NCI-H2081 treated with DMSO at 0.1 percent for 48 hours (cell line): ENCODE measurements at places on chromosomes 4 and X.
A peak's percentile ranks its signal among the peaks of the same experiment; 100 is the strongest.

GRCh38 chr4:105283501-105283900 is 136.8 kb downstream of the TET2 start:
- no peak for DNase-seq

- DNase-seq = no peak
Measured at GRCh38 chr4:82706349-82707000, 92.1 kb downstream of the SCD5 start.

DNA sequence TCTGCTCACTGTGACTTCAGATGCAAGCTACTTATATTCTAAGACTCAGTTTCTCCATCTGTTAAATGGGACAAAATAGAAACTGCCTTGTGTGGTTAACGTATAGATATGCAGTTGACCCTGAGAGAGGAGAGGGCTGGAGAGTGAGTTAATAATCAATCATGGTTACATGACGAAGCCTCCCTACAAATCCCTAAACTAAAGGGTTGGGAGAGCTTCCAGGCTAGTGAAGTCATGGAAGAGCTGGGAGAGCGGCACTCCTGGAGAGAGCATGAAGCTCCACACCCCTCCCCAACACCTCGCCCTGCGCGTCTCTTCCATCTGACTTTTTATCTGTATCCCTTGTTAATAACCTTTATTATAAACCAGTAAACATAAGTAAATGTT is 138.5 kb upstream of the FAM9B start:
- DNase-seq = no peak

DNA sequence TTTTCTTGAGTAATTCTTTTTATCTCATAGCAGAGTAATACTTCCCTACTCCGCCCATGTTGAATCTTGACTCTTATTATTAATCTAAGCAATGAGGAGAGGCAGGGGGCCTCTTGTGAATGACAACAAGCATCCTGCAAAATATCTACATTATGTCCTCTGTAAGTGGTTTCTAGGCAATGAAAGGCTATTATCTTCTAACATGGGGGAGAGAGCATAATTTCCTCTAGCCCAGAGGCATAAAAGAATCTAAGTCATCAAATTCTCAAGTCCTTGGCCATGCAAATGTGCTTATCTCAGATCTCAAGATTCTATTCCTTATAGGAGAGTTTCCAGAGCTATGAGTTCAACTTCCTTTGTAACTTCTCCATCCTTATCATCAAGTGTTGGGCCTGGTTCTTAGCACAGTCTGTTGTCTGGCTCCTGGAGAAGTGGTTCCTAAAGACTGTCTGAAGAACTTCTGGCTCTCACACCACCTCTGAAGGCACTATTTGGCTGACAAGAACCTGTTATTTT is 423.1 kb upstream of the INTU start:
- no peak for DNase-seq

GRCh38 chr4:121462660-121463261 is 81.9 kb upstream of the QRFPR start:
- no peak for DNase-seq

GRCh38 chr4:169154121-169154520 is 116.6 kb downstream of the SH3RF1 start:
- no peak for DNase-seq

GRCh38 chr4:13881892-13882291 is 254.4 kb upstream of the BOD1L1 start:
- DNase-seq = no peak

GRCh38 chrX:12946838-12947544 is 27.9 kb upstream of the TMSB4X start:
- peak; percentile 22 for DNase-seq

DNA sequence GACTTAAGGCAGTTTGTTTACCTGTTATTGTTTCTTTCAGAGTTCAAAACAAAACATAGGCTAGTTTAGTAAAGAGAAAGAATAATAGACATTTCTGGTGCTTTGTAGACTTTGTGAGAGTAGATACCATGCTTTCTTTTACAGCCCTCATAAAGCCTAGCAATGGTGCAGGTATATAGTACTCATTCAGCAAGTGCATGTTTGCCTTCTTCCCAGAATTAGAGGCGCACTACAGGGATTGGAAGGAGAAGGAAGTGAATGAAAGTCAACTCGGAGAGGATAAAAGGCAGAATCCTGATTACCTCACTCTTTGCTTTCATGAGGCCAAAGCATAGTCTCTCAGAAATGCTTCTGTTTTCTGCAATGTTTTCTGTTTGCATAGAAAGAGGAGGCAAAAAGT is 43.1 kb upstream of the FHDC1 start:
- no peak for DNase-seq

- no peak for DNase-seq
Measured at GRCh38 chrX:103488794-103489193, 30.5 kb downstream of the RAB40A start.

DNA sequence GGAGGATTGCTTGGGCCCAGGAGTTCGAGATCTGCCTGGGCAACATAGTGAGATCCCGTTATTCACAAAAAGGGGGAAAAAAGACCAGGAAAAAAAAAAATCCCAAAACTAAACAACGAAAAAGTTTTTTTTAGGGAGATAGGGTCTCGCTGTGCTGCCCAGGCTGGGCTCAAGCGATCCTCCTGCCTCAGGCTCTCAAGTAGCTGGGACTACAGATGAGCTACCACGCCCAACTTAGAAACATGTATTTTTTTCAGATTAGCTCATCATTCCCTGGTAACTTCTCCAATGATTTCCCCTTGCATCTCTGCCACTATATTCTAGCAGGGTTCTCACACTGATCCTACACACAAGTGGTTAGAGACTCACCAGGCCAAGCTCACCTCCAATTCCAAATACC is 24.4 kb upstream of the IRAK1 start:
- no peak for DNase-seq

- no peak for DNase-seq
Measured at GRCh38 chr4:186726426-186727168, 2.9 kb upstream of the FAT1 start.

GRCh38 chr4:2787230-2788100 is 5.4 kb upstream of the SH3BP2 start:
- DNase-seq = no peak

DNA sequence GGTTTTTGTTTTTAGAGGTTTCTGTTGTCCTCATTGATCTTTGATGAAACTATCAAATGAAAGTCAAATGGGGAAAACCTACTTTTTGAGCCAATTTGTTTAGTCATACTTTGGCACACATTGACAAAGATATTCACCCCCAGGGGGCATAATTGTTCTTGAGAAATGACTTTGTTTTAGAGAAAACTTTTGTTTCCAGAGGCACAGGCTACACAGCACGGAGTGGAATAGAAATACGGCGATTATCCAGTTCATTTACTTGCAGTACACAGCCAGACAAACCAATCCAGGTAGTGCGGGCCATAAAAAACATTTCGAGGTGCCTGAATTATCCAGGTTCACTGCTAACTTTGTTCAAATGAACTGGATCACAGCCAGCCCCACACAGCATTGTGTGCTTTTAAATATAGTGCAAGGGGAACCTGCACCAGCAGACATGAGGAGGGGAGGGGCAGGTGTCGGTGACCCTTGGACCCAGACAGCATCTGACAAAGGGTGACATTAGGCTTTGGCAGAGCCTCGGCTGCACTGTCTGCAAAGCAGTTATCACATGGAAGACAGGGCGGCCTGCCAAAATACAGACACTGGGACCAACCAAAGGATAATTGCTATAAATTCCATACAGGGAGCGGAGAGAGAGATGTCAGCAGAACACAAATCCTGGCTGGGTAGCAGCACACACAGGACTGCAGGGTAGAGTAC is 179.6 kb upstream of the NOCT start:
- DNase-seq = peak; percentile 89

- DNase-seq = no peak
Measured at GRCh38 chr4:165692082-165692481, 181.0 kb upstream of the TLL1 start.

- DNase-seq = no peak
Measured at GRCh38 chr4:139337612-139338011, 35.3 kb upstream of the NDUFC1 start.

GRCh38 chr4:188658958-188659522 is 519.8 kb downstream of the TRIML1 start:
- no peak for DNase-seq

DNA sequence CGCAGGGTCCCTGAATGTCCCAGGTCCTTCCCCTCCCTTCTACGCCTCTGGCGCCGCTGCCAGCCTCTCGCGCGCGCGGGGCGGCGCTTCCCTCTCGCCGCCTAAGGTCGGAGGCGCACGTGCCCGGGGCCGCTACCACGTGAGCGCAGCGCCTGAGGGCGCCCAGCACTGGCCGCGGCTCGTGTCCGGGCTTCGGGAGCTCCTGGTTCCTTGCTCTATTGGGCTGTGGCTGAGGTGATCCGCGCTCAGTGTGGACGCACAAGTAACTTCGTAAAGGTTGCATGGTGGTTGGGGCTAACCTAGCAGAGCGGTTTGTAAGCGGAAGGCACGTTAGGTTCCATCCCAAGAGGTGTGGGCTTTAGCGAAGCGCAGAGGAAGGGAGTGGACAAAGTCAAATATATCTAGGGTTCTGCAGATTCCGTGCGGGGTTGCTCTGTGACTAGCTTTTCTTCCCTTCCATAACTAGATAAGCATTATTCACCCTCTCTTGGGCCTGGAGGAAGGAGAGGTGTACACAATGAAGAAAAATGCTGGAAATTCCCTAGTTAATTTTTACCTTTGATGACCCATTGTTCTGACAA is 1.8 kb downstream of the TLL1 start:
- DNase-seq = peak; percentile 42

DNA sequence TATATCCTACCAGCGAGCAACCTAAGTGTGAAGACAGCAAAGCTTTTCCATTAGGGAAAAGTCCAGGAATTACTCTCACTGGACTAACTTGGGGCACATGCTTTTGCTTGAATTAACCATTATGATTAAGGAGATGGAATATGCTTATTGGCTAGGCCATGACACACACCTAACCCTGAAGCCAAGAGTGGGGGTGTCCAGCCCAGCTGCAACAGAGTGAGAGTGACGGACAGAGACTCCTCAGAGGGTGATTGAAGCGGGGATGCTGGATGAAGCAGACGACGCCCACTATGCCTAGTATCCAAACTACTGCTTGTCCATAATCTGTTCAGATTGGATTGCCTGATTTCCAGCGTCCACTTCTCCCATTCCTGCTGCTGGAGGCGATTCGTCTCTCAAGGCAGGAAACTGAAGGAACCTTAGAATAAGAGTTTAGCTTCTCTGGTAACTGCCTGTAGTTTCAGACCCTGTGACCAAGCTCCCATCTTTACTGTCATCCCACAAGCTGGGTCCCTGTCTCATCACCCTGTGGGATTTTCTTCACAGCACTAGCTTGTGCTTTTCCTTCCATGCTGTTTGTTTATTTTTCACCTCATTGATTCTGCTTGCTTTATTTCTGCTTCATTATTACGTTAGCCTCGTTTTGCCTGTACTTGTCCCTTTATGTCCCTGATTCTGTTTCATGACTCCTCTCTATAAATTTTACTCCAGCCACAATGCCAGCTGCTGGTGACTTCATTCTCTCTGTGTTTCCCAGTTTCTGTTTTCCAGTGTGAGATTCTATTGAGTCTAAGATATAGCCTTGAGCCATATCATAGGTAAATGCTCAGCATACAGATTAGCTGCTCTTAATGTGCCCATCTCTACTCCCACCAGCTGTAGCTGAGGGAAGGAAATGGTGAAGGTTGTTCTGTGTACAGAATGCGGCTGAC is 19.0 kb downstream of the FAM47E start:
- no peak for DNase-seq

DNA sequence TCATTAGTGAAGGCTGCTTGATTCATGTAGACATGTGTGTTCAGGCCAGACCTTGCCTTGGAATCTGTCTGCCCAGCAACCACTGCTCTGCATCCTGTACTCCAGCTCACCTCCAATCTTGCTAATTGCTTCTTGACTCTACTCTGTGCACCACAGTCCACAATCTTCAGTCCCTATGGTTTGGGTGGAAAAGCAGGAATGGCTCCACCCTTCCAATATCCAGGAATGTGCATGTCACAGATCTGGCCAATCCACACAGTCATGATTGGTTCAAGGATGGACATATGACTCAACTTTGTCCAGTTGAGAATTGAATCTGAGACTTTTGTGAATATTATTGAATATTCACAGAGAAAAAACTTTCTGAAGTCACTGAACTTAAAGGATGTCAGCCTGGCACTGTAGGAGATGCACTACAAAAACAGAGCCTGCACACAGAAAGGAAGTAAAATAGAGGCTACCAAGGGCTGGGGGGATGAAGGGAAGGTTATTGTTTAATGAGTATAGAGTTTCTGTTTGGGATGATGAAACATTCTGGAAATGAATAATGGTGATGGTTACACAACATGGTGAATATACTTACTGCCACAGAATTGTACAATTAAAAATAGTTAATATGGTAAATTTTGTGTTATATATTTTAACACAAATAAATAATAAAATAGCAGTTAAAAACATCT is 161.3 kb upstream of the USP38 start:
- no peak for DNase-seq

DNA sequence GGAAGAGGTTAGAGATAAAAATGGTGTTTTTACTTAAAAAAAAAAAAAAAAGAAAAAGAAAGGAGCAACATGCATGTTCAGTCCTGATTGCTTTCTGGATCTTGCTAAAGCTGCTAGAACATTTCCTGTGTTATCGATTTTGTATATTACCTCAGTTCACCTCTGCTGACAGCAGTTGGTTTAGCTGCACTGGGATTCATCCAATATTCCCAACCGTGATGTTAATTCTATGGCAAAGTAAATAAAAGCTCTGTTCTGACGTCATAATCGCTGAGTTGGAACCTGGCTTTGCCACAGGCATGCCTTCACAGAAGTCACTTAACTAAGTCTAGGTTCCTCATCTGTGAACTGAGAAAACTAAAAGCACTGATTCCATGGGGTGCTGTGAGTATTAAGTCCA is 90.7 kb upstream of the SORBS2 start:
- no peak for DNase-seq

GRCh38 chr4:78653655-78654054 is 102.1 kb downstream of the ANXA3 start:
- DNase-seq = no peak

DNA sequence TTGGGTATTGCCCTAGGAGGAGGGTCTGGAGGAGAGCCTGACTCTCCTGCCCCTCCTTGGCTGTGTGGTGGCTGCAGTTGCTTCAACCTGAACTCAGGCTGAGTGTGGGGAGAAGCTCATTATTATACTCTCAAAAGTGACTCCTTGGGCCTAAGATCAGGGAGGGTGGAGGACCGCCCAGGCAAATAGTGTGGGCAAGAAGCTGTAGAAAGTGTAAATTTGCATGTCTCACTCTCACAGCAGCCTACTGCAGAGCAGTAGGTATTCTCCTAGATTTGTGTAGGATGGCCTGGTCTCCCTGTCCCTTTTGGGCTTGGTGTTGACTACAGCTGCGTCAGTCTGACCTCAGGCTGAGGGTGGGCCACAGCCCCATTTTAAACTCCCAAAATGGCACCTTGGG is 156.1 kb downstream of the ZNF330 start:
- no peak for DNase-seq

DNA sequence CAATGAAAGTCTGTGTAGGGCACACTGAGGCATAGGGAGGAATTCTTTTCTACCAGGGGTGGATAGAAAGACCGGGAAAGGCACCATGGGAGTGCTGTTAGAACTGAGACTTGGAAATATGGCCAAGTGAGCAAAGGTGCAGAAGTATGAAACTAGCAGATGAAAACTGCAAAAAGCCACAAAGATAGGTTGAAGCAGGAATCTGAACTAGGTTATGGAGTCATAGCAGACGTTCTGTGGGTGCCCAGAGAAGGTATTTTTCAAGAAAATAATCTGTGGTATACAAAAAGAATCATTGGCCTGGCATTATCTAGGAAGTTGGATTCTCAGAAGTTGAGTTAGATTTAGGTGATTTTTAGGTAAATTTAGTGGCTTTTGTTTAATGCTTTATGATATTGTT is 48.5 kb downstream of the SMAD1 start:
- DNase-seq = no peak
